SK-N-SH (cell line): ENCODE measurements at places on chromosomes 7 and 10.

DNA sequence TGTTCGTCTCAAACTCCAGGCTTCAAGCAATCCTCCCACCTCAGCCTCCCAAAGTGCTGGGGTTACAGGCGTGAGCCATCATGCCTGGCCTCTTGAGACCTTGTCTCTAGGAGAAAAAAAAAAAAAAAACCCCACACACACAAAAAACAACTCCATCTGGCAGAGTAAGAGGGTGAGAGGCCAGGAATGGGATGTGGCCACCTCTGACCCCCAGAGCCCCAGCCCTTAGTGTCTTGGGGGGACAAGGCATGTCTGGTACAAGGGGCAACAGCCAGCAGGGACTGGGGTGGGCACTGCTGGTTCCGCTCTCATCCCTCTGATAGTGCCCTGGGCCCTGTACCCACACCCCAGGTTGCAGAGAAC lies 15.6 kb upstream of the TNRC18 start:
- DNase-seq: no peak
- H3K36me3 ChIP-seq: no peaks in the 10 kb centered on the region
- H3K4me1 ChIP-seq: no peaks in the 10 kb centered on the region
- H3K27me3 ChIP-seq: no peaks in the 10 kb centered on the region
- no peak overlapping the region for H3K27ac ChIP-seq
- no peak overlapping the region for H3K4me3 ChIP-seq

DNA sequence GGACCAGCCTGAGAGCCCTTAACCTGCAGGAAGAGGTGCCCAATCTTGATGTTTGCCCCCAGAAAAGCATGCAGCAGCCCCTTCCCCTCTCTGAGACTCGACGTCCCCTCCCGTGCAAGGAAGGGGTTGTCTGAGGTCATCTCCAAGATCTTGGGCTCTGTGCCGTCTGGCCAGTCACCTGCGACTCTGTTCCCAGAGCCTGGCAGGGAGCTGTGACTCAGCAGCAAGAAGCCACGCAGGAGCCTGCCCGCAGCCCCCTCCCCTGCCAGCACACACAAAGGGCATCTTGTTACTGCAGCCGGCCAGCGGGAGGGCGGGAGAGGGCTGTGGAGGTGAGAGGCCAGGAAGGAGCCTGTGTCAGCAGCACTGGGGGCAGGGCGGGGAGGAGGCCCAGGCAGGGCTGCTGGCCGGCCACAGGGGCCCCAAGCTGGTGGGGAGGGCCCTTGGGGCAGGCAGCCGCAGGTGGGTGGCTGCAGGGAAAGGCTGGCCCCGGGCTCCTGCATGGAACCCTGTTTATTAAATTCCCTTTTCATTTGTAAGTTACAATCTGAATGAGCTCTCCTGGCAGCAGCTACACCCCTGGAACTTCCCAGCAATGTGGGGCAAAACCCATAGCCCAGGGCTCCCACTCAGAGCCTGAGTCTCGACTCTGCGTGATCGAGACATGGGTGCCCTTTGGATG lies 103.7 kb upstream of the ZMIZ1 start:
- peak; percentile 78 for DNase-seq
- peaks cover 33% of the 10 kb centered on the region for H3K4me1 ChIP-seq
- H3K27ac ChIP-seq: peak overlapping the region; percentile 59
- H3K27me3 ChIP-seq: no peaks in the 10 kb centered on the region
- H3K36me3 ChIP-seq: no peaks in the 10 kb centered on the region

DNA sequence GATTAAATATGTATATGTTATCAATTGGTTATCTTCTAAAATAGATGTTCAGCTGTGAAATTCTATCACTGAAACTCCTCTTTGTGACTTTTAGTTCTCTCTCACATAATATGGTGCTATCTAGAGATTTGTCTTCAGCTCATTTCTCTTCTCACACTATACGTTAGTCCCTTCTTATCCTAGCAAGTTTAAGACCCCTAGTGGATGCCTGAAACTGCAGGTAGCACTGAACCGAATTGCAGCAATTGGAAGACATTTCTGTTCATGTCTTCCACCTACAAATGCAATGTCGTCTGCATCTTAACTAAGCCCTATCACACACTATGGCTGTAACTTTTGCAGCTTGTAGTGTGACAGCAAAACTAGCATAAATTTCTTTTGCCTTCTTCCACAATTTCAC lies 442.7 kb upstream of the POM121L12 start:
- no peaks in the 10 kb centered on the region; the same call in 1 of the 2 replicates for H3K4me1 ChIP-seq
- no peaks in the 10 kb centered on the region for H3K36me3 ChIP-seq
- H3K27ac ChIP-seq: no peak overlapping the region
- no peaks in the 10 kb centered on the region for H3K27me3 ChIP-seq

- H3K27ac ChIP-seq: no peak overlapping the region
- DNase-seq: no peak
- no peaks in the 10 kb centered on the region for H3K4me1 ChIP-seq
- H3K27me3 ChIP-seq: no peaks in the 10 kb centered on the region
Measured at GRCh38 chr7:115038158-115038557, 116.3 kb downstream of the MDFIC start.

GRCh38 chr7:111010798-111011197 lies 80.1 kb upstream of the LRRN3 start:
- no peaks in the 10 kb centered on the region for H3K36me3 ChIP-seq
- H3K27ac ChIP-seq: no peak overlapping the region
- H3K4me3 ChIP-seq: no peak overlapping the region
- DNase-seq: no peak
- H3K4me1 ChIP-seq: peaks cover 8% of the 10 kb centered on the region; the same call in 1 of the 2 replicates

DNA sequence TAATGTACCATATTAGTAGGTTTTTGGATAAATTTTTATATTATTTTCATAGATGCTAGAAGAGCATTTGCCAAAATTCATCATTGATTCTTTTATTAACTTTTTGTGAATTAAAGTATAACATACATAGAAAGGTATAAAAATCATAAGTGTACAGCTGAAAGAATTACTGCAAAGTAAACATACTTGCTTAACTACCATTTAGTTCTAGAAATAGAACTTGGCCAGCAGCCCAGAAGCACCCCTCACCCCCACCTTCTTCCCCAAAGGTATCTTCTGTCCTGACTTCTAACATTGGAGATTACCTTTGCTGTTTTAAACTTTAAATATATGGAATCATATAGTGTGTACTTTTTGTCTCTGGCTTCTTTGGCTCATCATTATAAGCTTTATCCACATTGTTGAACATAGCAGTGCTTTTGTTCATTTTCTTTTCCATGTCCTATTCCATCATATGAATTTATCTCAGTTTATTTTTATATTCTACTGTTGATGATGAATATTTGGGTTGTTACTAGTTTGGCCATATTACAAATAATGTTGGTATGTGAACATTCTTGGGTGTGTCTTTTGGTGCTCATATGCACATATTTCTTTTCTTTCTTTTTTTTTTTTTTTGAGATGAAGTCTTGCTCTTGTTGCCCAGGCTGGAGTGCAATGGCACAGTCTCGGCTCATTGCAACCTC lies 142.8 kb downstream of the ADK start:
- H3K36me3 ChIP-seq: no peaks in the 10 kb centered on the region
- peak overlapping the region; percentile 64; the same call in 1 of the 2 replicates for H3K27ac ChIP-seq
- H3K4me3 ChIP-seq: no peak overlapping the region
- no peak for DNase-seq
- peaks cover 3% of the 10 kb centered on the region; the same call in 1 of the 2 replicates for H3K4me1 ChIP-seq

GRCh38 chr10:69160809-69161241 lies 19.2 kb upstream of the SUPV3L1 start:
- no peak overlapping the region for H3K27ac ChIP-seq
- peaks cover 17% of the 10 kb centered on the region for H3K36me3 ChIP-seq
- H3K4me3 ChIP-seq: no peak overlapping the region
- no peaks in the 10 kb centered on the region for H3K4me1 ChIP-seq
- DNase-seq: no peak

- DNase-seq: peak; percentile 48
- H3K27ac ChIP-seq: no peak overlapping the region; the same call in 1 of the 2 replicates
- H3K4me3 ChIP-seq: peak overlapping the region; percentile 95
- H3K27me3 ChIP-seq: no peaks in the 10 kb centered on the region
- peaks cover 18% of the 10 kb centered on the region for H3K36me3 ChIP-seq
Measured at GRCh38 chr7:55366461-55367070, 1.4 kb downstream of the LANCL2 start.

DNA sequence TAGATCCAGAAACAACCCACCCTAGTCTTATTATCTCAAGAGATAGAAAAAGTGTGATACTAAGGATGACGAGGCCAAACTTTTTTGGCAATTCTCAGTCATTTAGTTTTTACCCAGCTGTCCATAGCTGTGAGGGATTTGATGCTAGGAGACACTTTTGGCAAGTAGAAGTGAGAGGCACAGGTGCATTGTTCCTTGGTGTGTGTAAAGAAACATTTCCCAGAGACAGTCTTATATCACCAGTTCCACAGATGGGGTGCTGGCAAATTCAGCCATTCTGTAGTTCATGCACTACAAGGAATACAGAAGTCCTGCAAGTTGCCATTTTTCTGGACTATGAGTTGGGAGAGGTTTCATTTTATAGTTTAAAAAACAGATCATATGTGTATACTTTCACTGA lies 403.3 kb upstream of the GHITM start:
- no peak for DNase-seq
- no peaks in the 10 kb centered on the region for H3K4me1 ChIP-seq
- no peak overlapping the region for H3K4me3 ChIP-seq
- H3K27ac ChIP-seq: no peak overlapping the region

DNA sequence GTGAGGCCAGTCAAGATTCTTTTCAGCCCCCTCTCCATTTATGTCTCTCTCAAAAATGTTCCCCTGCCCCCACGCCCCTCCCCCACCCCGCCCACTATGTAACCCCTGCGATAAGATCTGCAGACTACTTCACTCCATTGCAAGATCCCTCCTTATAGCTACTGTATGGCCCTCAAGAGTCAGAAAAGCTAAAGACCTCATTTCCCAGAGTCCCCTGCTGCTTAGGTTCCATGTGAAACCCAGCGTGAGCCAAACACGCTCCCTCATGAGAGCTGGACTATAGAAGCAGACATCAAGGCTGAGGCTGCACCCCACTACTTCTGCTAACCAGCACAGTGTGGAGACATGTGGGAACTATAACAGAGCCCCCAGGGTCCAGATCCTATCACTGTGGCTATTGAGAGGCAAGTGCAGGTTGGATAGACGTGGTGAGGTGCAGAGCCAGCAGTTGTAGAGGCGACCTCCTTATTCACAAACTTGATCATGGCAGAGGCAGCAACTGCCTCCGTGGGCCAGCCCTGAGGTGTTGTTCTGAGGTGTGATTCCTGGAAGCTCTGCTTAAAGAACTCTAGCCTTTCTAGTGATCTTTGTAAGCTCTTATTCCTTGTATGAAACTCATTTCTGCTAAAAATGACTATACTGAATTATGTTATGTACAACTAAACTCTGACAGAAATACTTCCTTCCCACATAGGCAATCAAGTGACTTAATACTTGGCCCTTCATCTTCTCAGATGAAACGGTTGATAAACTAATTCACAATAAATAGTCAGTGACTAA lies 117.0 kb upstream of the ARID5B start:
- peaks cover 4% of the 10 kb centered on the region for H3K4me1 ChIP-seq
- no peaks in the 10 kb centered on the region for H3K27me3 ChIP-seq
- DNase-seq: no peak
- no peaks in the 10 kb centered on the region for H3K36me3 ChIP-seq
- H3K27ac ChIP-seq: no peak overlapping the region

DNA sequence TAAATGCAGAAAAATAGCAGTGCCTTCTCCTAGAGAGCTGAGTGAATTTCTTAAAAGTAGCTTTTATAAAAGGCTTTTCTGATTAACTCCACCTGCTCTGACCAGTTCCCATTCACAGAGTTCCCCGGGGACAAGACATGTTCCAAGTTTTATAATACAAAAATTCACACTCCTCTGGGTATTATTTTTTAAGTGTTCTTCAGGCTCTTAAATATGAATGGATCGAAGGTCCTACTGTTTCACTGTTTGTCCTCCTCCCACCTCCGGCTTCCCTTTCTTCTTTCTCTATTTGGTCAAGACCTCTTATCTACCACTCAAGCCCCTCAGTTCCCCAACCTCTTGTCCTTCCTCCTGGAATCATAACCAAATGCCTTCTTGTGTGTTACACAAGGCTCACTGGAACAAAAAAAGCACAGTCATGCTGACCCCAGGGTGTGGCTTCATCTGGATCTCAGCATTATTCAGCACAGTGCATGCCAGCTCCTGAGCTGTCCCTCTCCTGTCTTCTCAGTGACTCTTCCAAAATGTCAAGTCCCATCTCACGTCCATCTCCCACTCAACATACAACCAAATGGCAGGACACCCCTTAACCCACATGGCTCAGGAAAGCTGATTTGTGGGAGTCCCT lies 222.4 kb downstream of the SORCS1 start:
- no peaks in the 10 kb centered on the region for H3K4me1 ChIP-seq
- no peak overlapping the region for H3K4me3 ChIP-seq

GRCh38 chr10:14554491-14555205 lies 220.0 kb downstream of the FAM107B start:
- H3K27ac ChIP-seq: no peak overlapping the region
- H3K36me3 ChIP-seq: no peaks in the 10 kb centered on the region
- H3K27me3 ChIP-seq: no peaks in the 10 kb centered on the region
- H3K4me1 ChIP-seq: no peaks in the 10 kb centered on the region

GRCh38 chr7:53539558-53539957 lies 504.1 kb downstream of the POM121L12 start:
- H3K4me1 ChIP-seq: peaks cover 21% of the 10 kb centered on the region
- no peaks in the 10 kb centered on the region for H3K36me3 ChIP-seq

DNA sequence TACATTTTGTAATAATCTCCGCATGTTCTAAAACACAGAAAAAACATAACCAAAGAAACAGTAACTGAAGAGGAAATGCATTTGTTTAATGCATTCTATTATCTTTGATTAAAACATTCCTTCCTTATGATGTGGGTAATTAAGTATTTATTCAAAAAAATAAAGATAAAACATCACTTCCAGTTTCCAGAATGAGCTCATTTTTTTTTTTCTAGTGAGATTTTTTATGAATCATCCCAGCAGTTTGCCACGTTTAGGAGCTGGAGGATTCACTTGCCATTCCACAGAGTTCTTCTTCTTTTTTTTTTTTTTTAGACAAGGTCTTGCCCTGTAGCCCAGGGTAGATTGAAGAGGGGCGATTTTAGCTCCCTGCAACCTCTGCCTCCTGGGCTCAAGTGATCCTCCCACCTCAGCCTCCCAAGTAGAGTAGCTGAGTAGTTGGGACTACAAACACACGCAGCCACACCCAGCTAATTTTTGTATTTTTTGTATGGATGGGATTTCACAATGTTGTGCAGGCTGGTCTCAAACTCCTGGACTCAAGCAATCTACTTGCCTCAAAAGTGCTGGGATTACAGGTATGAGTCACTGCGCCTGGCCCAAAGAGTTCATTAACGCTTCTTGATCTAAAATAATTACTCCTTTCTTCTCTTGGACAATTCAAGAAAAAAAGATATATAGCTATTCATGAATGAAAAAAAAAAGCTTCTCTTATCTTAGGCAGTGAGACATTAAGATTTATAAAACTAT lies 177.3 kb downstream of the DKK1 start:
- peak overlapping the region; percentile 47 for H3K27ac ChIP-seq
- peaks cover 7% of the 10 kb centered on the region; the same call in 1 of the 2 replicates for H3K4me1 ChIP-seq
- H3K36me3 ChIP-seq: no peaks in the 10 kb centered on the region

GRCh38 chr10:89306434-89307268 lies 4.8 kb downstream of the IFIT2 start:
- DNase-seq: no peak
- peaks cover 9% of the 10 kb centered on the region; the same call in 1 of the 2 replicates for H3K36me3 ChIP-seq
- no peaks in the 10 kb centered on the region for H3K27me3 ChIP-seq
- no peak overlapping the region for H3K27ac ChIP-seq
